ENCODE measurements at places on chromosomes 1 and 21.

DNA sequence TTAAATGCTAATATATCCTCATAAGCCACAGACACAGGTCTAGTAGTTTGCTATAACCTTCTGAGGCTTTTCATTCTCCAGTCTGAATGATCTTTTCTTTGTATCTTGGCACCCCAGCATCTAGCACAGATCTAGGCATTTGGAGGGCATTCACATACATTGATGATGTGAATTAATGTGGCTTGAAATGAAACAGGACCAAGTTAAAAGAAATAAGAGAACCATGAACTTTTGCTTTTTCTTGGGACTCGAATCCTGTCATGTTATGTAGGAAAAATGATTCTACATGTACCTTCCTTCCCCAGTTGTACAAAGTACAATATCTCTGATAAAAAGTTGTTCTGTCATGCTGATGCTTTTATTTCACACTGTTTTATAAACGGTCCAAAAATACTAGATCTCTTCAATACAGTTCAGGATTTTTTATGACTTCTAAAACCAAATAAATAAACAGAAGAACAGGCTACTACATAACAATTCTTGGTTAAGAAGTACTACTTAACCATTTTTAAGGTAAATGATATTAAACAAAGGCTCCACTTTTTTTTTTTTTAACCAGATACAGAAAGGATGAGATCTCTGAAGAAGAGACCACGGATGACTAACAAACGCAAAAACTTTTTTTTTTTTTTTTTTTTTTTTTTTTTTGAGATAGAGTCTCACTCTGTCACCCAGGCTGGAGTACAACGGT lies 3.0 kb downstream of the SORT1 start:
- no peak for DNase-seq

GRCh38 chr1:210260096-210260495 lies 27.5 kb downstream of the SERTAD4 start:
- DNase-seq, result no peak

DNA sequence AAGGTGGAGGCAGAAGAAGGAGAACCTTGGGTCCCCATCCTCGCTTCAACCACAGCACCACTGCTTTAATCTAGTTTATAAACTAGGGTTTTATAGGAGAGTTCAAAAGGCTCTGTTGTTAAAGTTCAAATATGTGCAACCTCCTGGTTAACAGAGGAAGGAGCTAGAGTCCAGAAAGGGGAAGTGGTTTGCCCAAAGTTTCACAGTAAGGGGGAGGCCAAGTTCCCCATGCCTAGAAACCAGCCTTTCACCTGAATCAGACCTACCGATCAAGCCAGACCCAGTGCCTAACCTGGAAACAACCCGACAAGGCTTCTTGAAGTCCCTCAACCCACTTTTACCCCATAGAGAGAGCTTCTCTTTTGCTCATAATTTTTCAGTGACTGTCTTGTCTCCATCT lies 106.5 kb downstream of the PLPP3 start:
- peak; percentile 58 for DNase-seq

DNA sequence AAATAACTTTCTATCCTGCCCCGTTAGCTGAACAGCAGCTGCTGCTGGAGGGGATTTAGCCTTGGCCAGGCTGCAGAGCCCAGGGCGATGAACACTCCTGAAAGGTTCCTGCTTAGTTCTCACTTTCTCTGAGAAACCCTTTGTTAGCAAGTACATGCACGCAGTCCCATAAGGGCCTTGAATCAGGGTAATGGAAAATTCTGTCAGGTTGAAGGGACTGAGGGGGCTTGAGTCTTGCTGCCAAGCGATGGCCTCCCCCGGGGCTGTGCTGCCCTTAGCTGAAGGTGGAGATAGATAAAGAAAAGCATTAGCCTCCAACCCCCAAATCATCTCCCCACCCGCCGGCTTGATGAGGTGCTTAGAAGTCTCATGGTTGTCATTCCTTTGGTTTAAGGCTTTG lies 7.9 kb downstream of the GJA5 start:
- no peak for DNase-seq

DNA sequence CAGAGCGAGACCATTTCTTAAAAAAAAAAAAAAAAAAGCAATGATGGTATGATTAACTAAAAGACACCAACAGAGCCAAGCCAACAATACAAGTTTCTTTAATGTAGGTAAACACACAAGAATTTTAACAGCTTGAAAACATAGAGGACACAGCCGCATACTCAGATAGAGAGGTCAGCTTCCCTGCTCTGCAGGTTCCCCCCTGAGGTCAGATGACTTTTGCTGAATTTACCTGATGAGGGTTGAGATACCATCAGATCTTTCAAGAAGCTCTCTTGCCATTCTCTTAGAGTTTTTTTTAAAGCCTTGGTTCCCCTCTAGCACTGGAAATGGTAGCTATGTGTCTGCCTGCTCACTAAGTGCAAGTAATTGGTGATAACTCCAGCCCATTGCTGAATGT lies 31.1 kb downstream of the BCAS2 start:
- no peak for DNase-seq

- DNase-seq, result no peak
Observed at GRCh38 chr1:215704089-215704860, 137.2 kb downstream of the KCTD3 start.

- DNase-seq, result no peak
Observed at GRCh38 chr1:230279583-230279945, 146.6 kb downstream of the PGBD5 start.

DNA sequence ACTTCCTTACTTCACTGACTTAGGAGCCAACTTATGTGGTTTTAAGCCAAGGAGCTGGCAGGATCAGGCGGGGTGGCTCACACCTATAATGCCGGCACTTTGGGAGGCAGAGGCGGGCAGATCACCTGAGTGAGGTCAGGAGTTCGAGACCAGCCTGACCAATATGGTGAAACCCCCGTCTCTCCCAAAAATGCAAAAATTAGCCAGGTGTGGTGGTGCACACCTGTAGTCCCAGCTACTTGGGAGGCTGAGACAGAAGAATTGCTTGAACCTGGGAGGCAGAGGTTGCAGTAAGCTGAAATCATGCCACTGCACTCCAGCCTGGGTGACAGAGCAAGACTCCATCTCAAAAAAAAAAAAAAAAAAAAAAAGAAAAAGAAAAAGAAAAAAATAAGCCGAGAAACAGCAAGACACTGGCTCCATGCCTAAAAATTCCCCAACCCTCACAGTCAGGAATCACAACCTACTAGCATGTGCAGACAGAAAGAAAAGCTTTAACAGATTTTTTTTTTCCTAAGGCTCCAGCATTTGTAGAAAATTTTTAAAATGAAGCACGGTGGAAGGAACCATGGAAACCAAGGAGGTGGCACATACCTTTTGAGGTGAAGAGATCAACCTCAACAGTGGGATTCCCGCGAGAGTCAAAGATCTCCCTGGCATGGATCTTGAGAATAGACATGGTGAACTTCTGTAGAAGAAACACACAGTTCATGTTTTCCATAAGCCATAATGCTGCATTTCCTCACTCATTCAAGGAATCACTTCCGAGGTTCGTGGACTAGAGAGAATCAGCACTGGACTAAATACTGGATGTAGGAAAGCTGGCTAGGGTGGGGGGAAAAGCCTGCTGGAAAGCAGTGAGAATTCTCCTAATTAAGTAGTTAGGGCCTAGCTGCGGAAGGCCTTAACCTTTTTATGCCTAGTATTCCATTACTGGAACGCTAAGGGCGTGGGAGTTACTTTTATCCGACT lies 4.0 kb downstream of the ENO1 start:
- DNase-seq, result no peak

GRCh38 chr21:45364468-45365185 lies 40.3 kb upstream of the COL18A1 start:
- no peak for DNase-seq

GRCh38 chr1:30274173-30274970 lies 449.0 kb downstream of the MATN1 start:
- DNase-seq, result no peak

DNA sequence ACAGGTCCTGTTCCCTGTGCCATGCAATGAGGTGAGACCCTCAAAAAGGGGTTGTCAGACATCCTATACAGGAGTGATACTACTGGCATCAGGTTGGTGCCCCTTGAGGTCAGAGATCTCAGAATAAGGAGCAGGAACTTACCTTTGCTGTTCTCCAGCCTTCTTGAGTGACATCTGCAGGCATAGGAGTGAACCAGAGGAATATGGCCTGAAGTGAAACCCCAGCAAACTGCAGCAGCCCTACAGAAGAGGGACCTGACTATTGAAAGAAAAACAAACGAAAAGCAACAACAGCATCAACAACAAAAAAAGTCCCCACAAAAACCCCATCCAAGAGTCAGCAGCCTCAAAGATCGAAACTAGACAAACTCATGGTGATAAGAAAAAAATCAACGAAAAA lies 74.5 kb downstream of the CHD1L start:
- DNase-seq, result no peak

DNA sequence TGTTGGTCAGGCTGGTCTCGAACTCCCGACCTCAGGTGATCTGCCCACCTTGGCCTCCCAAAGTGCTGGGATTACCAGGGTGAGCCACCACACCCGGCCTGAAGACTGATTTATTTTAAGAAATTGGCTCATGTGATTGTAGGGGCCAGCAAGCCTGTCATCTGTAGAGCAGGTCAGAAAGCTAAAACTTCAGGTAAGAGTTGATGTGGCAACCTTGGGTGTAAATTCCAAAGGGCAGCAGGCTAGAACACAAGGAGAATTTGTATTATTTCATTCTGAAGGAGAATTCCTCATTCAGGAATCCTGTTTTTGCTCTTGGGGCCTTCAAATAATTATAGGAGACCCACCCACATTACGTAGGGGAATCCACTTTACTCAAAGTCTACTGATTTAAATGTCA lies 728.7 kb downstream of the LTN1 start:
- no peak for DNase-seq
